GOT3 (cell line): ENCODE measurements at places on chromosomes 6 and 20.

- DNase-seq: no peak
These were observed 139.8 kb downstream of the KHDC1L start for GRCh38 chr6:73085443-73085871.

DNA sequence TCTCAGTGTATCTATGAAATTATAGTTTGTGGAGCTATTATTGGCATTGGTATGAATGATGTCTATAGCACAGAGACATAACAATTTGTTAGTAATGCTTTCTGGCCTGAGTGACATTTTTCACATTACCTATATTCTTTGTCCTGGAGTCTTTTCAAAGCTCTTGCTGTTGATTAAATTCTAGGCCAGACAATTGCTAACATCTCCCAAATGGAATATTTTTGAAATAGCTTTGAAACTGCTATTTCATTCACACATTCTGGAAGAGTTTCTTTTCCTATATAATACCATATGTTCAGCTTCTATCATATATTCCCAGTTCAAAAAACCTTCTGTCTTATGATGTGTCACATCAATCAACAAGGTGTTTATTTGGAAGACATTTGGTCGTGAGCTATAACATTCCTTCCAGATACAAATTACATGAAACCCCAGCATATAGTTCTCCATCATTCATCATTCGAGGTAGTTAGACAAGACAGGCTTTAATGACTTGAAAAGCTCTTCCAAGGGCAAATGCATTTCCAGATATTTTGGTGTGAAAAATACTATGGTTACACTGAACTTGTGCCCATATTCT lies 452.8 kb downstream of the KHDRBS2 start:
- DNase-seq: no peak

- no peak for DNase-seq
These were observed 2.9 kb downstream of the SALL4 start for GRCh38 chr20:51799401-51799860.

GRCh38 chr6:159595173-159595572 lies 97.9 kb downstream of the SOD2 start:
- DNase-seq: peak; percentile 30

DNA sequence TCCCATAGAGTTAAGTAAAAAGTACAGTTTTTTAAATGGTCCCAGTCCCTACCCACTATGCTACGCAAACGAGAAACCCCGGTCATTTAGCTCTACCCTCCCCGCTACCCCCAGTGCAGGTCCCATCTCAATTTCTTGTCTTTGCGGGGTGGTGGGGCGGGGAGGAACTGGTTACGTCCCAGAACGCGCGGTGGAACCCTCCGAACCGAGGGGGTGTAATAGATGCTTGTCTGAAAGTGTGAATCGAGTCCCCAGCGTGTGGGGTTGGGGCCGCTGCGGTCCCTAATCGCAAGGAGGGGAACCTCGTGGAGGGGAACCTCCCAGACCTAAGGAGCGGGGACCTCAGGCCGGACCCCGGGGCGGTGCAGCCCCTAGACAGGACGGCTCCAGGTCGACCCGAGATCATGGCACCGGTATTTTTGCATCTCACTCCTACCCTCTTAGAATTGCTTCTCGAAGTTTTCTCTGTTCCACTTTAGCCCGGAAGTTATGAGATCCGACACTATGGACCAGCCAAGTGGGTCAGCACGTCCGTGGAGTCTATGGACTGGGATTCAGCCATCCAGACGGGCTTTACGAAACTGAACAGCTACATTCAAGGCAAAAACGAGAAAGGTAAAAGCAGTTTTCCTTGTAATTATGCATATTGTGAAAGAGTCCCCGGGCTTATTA lies 779 bp downstream of the HEBP2 start:
- no peak for DNase-seq

DNA sequence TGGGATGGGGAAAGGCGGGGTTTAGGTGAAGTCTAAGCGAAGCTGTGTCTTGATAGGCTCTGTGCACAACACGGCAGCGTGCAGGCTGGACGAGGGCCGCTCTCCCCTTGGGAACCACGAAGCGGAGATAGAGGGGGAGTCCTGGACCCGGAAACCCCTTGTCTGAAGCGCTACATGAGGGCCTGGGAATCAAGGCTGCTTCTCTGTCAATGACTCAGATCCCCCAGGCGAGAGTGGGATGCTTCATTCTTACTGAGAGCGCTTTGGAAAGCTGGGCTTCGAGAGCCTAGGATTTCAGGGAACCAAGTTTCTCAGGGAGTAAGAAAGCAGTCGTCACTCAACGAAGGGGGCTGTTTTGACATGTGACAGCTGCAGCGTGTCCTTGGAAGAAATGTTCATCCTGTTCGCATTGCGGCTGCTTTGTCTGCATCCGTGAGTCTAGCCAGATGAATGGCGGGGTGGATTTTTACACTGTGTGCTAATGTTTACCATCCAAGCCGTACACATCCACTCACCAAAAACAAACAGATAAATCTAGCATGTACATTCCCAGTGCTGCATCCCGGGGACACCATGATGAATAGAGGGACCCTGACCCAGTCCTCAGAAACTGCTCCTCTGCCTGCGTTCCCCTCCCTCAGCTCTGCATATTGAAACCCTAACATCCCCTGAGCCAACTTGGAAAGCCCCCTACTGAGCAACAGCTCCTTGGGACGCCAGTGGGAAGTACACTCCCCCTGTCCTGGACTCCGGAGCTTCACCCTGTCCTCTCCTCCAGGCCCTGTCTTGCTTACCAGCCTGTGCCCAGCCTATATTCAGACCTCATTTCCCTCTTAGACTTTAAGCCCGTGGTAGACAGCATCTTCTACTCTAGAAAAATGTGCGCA lies 24.5 kb upstream of the RTF2 start:
- no peak for DNase-seq

GRCh38 chr6:130882370-130882769 lies 55.2 kb downstream of the SMLR1 start:
- DNase-seq: no peak

- DNase-seq: peak; percentile 22
These were observed 63.7 kb downstream of the GPX5 start for GRCh38 chr6:28589234-28589956.

DNA sequence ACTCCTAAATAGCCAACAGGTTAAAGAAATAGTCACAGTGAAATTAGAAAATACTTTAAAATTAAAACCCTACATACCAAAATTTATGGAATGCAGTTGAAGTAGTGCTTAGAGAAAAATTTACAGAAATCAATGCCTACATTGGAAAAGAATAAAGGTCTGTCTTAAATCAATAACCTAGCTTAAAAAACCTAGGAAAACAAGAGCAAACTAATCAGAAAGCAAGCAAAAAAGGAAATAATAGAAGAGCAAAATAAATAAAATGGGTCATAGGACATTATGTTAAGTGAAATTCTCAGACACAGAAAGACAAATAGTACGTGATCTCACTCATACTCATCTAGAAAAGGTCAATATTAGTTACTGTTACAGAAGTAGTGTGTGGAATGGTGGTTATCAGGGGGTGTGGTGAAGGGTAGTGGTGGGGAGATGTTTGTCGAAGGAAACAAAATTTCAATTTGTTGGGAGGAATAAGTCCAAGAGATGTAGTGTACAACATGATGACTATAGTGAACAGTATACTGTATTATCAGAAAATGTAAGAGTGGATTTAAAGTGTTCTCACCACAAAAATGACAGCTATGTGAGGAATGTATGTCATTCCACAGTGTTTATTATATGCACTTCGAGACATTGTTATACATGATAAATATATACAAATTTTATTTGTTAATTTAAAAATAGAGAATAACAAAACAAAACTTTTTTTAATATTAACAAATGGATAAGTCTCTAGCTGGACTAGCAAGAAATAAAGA lies 423.6 kb downstream of the CDH26 start:
- DNase-seq: no peak

DNA sequence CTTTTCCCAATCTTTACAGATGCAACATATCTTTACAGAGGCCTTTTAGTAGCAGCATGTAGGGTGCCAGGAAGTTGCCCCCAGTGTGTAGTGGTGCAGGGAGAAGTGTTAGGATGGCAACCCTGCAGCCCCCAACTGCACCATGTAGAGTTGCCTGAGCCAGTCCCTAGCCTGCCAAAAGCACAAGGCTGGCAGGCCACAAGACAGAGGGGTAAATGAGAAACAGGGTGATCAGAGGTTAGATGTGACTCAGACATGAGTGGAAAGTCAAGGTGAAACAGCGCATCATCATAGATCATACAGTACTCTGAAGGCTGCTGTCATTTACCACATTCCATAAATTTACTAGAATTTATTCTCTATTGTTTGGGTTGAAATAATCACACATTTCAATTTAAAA lies 467.5 kb downstream of the PRKN start:
- no peak for DNase-seq

DNA sequence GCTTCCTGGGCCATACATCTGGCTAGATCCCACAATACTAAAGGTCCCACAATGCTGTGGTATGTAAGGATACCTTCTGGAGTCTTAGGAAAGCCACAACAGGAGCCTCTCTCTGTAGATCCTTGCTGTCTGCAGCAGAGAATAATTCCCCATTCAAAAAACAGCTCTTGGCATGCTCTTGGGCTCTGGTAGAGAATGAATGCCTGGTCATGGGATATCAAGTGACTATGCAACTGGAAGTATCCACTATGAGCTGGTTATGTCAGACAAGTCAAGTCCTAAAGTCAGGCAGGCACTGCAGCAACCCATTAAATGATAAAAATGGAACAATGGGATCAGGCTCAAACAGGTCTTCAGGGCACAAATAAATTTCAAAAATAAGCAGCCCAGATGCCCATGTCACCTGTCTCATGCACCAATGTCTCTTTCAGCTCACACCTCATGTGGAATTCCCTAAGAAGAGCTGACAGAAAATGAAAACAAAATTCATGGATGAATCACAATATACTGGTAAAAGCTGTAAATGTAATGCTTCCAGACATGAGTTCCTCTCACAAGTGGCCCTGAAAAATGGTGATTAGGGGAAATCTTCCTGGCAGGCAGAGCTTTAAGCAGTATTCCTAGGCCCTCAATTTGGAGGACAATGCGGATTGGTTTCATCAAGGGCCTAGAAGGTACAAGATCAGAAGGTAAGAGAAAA lies 4.3 kb downstream of the AK9 start:
- no peak for DNase-seq

DNA sequence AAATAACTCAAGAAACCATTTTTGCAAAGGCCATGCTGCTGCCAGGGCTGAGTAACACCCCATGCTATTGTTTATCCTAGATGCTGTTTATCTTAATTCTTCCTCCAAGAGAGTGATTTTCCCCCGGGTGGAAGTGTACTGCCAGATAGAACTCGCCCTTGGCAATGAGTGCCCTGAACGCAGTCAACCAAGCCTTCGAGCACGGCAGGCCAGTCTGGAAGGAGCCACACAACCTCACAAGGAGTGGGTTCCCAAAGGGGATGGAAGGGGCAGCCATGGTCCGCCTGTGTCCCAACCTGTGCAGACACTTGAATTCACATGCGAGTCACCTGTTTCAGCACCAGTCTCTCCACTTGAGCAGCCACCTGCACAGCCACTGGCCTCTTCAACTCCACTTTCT lies 31.9 kb downstream of the PNPLA1 start:
- DNase-seq: no peak

DNA sequence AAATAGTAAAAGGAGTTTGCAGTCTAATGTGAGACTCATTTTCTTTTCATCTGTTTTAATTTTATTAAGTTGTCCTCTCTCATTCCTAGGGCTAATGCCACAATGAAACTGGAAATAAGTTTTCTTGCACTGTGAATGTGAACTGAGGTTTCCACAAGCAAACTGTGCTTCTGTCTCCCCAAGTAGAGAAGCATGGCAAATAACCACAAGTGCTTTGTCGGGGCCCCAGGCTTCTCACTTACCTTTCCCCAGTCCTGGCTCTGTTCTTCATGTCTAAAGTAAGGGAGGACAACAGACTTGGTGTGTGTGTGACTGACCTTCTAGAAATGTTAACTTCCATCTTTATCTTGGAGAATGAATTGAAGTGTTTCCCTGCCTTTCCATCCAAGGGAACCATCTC lies 80.8 kb downstream of the CBFA2T2 start:
- DNase-seq: no peak

DNA sequence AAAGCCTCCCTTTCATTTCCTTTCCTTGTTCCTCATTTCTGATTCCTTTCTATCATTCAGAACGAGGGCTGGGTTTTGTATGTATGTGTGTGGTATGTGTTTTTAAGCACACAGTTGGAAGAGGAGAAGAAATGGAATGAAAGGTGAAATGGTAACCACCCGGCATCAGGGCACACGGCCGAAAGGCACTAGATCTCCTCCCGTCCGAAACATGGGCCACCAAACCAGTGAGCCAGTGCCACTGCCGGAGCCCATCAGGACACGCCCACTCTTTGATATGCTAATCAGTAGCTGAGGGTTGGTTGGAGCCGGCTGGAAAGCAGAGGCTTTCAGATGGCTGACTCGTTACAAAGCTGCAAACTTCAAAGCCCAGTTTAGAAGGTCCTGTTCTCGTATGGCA lies 228.6 kb upstream of the JARID2 start:
- DNase-seq: no peak

DNA sequence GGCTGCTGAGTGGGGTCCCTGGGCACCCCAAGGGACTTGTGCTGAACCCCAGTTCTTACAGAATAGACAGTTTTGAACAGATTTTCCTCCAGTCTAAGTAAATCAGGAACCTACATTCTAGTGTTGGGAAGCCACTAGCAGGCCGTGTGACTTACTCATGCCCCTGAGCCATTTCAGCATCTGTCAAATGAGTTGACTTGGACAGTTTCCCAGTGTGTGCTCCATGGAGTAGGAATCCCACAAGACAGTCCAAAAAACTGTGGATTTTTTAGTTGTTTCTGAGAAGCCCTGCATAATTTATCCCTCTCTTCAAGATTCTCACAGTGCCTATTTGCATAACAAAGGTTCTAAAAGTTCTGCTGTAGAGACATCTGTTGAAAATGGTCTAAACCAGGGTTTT lies 2.1 kb downstream of the GABRR2 start:
- DNase-seq: no peak

GRCh38 chr6:16729183-16729691 lies 32.0 kb downstream of the ATXN1 start:
- DNase-seq: no peak

GRCh38 chr6:70531133-70531532 lies 35.6 kb upstream of the SDHAF4 start:
- DNase-seq: no peak

GRCh38 chr6:108744996-108745395 lies 103.2 kb upstream of the ARMC2 start:
- no peak for DNase-seq

DNA sequence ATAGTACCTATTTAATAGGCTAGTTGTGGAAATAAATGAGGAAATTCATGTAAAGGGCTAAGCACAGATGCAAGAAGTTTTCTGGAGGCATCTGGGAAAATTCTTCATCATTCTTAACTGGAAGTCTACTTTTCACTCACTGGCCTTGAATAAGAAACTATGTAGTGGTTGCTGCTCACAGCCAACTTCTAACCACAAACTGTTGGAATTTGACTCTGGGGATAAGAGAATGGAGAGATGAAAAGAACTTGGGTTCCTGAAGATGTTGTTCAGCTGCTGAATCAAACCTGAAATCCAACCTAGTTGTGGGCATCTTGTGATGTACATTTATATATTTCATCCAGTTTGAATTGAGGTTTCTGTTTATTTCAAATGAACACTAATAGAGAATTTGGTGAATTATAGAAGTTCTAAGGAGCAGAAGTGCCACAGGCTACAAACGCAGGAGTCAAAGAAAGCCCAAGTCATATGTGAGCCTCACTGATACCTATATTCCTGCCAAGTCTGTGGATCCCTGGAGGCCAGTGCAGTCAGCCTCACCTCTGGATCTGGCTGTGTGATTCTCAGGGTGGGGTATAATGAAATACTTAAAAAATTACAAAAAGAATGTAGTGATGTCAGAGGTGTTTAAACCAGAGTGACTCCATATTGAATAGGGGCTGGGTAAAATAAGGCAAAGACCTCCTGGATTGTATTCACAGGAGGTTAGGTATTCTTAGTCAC lies 18.7 kb upstream of the MEI4 start:
- DNase-seq: no peak
